ENCODE measurements at places on chromosomes 16 and 17. TPM values are rescaled to one million over a fixed set of nuclear protein-coding genes. Genes with fewer than 3 reads are reported as not detected.

- no peak for DNase-seq
Measured at GRCh38 chr17:47902039-47902744, 6.2 kb downstream of the SP2 start.

GRCh38 chr16:83652943-83653342, 154.8 kb upstream of the HSBP1 start:
- DNase-seq, result no peak

- DNase-seq, result no peak
Measured at GRCh38 chr17:39923836-39924690, 3.3 kb downstream of the ORMDL3 start.

GRCh38 chr16:58727796-58728568, 6.1 kb downstream of the GOT2 start:
- DNase-seq, result no peak

DNA sequence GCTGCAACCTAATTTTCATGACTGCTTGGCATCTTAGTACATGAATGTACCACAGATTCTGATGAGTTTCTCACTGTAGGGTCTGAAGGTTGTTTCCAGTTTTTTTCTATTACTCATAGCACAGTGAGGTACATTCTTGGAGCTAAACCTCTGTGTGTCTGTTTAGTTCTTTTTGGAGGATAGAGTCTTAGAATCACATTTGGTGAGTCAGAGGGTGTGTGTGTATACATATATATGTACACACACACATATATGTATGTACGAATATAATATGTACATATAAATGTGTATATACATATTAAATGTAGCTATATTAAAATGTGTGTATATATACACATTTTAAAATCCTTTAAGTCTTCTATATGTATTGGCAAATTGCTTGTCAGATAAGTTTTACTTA, 72.9 kb downstream of the NTN1 start:
- no peak for DNase-seq

GRCh38 chr17:41464682-41465081, 2.5 kb downstream of the KRT32 start:
- DNase-seq, result no peak

- DNase-seq, result peak; percentile 59
Measured at GRCh38 chr17:81236784-81237183, 2.1 kb downstream of the TEPSIN start.

GRCh38 chr16:17768257-17768656, 297.5 kb upstream of the XYLT1 start:
- DNase-seq, result no peak

DNA sequence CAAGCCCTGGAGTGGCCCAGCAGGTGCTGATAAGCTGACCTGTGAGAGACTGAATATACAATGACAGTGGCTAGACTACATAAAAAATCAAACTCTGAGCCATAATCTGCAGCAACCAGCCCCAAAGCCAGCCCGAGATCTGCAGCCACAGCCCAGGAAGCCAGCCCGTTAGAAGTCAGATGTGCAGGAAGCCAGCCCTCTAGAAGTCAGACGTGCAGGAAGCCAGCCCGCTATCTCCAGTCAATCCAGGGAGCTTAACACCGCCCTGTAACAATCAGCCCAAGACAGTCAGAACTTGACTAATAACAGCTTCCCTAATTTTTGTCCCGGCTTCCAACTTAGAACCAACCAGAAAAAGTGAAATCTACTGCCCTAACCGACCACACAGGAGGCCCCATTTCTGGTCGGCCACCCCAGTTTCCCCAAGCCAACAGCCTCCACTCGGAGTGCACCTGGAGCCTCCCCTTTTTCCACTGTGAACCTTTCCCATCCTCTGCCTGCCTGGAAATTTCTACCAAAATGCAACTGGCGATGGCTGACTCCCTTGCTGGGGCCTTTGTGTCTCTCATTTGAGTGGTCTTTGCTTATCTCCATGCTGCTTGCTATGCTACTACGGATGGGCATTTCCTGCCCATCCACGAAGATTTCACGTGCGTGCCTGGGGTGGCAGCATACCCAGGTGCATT, 769.3 kb downstream of the KCNJ18 start:
- no peak for DNase-seq

DNA sequence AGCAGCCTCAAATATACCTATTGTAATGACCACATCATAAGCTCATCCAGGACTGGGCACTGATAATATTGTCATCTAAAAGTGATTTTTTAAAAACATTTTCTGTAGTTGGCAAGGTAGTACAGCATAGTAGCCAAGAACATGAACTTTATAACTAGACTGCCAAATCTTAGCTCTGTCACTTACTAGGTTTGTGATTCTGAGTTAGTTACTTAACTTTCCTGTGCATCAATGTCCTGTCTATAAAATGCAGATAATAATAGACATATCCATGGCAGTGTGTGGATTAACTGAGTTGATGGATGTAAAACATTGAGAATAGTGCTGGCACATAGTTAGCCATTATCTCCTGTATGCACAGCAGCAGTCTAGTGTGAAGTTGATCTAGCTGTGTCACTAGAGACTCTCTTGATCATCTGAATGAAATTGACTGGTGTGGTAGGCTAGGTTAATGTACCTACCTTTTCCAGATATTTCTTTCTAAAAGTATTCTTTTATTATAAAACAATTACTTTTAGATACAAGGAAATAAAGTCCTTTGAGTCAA, 101.5 kb downstream of the STXBP4 start:
- DNase-seq, result no peak

- DNase-seq, result no peak
Measured at GRCh38 chr17:76445697-76446448, 7.1 kb downstream of the UBE2O start.

GRCh38 chr17:17494870-17495535, 1.2 kb downstream of the RASD1 start:
- DNase-seq, result peak; percentile 79

GRCh38 chr16:4338125-4338582, 13.0 kb downstream of the PAM16 start:
- peak; percentile 64 for DNase-seq

GRCh38 chr16:77067900-77068299, 123.1 kb upstream of the MON1B start:
- no peak for DNase-seq

DNA sequence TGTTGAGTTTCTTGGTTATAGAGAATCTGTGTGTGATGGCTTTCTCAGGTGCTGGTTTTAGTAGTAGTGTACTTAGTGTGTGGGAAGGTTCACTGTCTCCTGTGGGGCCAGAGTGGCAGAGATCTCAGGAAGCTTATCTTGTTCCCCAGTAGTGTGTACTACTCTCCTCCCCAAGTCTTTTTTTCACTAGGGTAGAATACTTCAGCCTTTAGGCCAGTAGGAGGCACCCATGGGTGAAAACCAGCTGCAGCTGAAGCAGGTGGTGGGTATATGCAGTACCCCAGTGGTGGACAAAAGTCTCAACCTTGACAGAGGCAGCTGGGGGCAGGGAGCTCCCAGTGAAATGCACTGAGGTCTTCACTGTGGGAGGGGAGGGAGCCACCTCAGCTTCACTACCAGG, 109.9 kb downstream of the PHKB start:
- DNase-seq, result no peak

- peak; percentile 18 for DNase-seq
Measured at GRCh38 chr16:68356919-68357286, 46.1 kb downstream of the PRMT7 start.

Gene TNFRSF17
- total RNA-seq, result not detected

Gene ATP2A1
- total RNA-seq, result 0.11 TPM

Gene EPX
- not detected for total RNA-seq

Gene CD7
- 0.73 TPM for total RNA-seq
